NCI-H1105 (cell line): ENCODE measurements at places on chromosomes 6 and 20.
A peak's percentile ranks its signal among the peaks of the same experiment; 100 is the strongest.

GRCh38 chr6:90412538-90413369, 116.1 kb upstream of the BACH2 start:
- no peak for DNase-seq

- no peak for DNase-seq
Measured at GRCh38 chr20:953742-954141, 37.6 kb upstream of the ANGPT4 start.

DNA sequence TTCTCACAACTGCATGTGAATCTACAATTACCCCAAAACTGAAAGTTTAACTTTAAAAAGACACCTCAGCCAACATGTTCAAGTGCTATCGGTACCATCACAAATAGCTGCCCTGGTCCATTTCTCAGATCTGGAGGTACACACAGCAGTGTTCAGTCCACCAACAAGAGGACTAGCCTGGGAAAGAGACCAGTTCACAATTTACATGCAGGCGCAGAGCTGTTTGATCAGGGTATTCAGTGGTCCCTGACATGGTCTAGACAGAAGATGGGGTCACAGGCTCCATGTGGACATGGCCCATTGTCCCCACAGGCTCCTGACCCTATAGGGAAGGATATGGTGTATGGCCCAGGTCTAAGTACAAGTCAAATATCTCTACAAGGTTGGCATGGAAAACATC, 15.6 kb upstream of the TGM6 start:
- DNase-seq, result no peak

DNA sequence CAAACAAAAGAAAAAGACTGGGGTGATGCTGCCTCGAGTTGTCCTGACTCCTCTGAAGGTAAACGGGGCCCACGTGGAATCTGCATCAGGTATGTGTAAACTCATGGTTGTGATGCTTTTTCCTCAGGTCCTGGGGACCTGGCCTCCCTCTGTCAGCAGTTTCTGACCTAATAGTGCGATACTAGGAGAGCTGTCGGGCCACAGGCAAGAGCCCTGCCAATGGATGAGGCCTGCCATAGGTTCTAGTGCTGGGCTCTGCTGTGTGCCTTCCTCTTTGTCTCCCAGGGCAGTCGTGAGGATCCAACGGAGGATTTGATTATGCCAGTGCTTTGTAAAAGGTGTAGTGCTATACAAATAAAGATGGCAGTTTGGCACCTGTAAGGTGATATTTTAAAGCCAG, 71.2 kb downstream of the ASXL1 start:
- no peak for DNase-seq

GRCh38 chr6:53526000-53526399, 18.9 kb downstream of the GCLC start:
- no peak for DNase-seq

GRCh38 chr6:133214267-133214666, 26.9 kb upstream of the EYA4 start:
- DNase-seq, result no peak

GRCh38 chr6:112253498-112253840, 898 bp downstream of the LAMA4 start:
- no peak for DNase-seq

- peak; percentile 72 for DNase-seq
Measured at GRCh38 chr6:151313066-151313491, 73.3 kb downstream of the AKAP12 start.

GRCh38 chr6:166852451-166852975, 103.8 kb downstream of the RNASET2 start:
- DNase-seq, result no peak

DNA sequence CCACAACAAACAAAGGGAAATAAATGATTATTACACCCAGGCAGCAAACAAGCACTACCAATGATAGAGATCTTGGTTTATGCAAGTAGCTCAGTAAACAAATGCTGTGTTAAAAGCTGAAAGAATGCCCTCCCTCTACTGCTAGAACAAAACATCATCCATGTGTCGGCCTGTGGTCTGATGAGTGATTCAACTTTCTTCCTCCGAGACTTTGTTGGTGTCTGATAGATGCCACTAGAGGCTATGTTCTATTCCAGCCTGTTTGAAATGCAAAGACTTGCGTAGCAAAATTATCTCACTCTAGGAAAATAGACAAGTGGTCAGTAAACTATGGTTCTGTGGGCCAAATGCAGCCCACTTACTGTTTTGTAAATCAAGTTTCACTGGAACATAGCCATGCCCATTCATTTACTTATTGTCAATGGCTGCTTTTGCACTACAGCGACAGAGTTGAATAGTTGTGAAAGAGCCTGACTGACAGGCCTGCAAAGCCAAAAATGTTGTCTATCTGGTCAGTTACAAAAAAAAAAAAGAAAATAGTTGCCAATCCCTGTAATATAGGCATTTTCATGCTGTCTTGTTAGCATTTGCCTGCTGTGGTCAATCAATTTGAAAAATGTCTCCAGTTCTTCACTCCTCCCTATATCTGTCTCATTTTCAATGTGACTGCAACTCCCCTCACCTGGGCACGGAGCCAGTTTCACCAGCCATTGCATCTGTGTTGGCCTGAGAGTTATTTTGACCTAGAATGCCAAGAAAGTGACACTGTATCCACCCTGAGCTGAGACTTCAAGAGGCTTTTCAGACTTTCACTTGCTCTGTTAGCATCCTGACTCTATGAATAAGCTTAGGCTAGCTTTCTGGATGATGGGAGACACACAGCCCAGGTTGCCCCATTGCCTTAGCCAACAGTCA, 544.6 kb upstream of the BTBD3 start:
- DNase-seq, result peak; percentile 26

- DNase-seq, result no peak
Measured at GRCh38 chr6:6712449-6713403, 124.2 kb downstream of the LY86 start.

DNA sequence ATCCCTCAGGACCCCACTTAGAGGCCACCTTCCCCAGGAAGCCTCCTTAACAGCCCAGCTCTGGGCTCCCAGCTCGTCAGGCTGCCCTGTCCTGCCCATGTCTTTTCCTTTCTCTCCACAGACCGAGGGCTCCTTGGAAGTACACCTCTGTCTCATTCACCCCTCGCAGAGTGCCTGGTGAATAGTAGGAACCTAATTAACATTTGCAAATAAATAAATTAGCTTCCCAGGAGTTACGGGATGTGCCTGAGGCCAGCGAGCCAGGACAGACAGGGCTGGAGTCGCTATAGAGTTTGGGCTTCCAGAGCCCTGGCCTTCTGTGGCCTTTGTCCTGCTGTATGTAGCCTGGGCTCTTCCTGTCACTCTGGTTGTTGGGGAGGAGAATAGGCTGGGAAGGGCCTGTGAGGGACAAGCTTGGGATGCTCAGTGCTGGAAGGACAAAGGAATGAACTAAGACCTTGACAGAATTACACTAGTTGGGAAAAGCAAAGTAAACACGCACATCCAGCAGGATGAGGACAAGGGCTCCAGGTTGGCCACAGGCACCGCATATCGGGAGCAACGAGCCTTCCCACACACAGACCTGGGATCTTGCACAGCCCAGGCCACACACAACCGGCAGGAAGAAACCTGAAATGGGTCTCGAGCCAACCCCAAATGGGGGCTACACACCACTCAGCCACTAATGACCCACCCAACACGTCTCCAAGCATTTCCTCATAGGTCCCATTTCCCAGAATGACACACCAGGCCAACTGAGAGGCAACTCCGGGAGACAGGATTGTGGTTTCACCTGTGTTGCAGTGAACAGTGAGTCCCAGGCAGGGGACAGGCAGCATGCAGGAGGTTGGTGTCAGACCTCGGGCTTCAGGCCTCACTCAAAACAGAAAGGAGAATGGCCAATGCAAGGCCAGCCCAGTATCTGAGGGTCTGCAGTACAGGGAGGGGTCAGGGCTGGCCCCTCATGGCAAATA, 9.7 kb downstream of the MAP1LC3A start:
- DNase-seq, result no peak

DNA sequence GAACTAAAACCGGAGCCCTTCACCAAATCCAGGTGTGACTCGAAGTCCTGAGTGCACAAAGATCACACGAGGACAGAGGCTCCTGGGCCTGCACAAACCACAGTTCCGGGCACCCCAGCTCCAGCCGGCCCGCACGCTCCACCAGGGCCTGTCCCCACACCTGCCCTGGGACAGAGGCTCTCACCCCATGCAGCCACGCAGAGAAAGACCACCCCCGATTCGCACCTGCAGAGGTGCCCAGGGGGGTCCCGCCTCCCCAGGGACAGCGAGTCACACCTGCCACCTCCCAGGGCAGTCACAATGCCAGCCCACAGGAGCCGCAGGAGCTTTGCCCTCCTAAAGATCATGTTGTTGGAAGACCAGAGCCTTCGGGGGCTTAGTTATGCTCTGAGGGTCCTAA, 25.4 kb upstream of the MRGBP start:
- DNase-seq, result no peak

DNA sequence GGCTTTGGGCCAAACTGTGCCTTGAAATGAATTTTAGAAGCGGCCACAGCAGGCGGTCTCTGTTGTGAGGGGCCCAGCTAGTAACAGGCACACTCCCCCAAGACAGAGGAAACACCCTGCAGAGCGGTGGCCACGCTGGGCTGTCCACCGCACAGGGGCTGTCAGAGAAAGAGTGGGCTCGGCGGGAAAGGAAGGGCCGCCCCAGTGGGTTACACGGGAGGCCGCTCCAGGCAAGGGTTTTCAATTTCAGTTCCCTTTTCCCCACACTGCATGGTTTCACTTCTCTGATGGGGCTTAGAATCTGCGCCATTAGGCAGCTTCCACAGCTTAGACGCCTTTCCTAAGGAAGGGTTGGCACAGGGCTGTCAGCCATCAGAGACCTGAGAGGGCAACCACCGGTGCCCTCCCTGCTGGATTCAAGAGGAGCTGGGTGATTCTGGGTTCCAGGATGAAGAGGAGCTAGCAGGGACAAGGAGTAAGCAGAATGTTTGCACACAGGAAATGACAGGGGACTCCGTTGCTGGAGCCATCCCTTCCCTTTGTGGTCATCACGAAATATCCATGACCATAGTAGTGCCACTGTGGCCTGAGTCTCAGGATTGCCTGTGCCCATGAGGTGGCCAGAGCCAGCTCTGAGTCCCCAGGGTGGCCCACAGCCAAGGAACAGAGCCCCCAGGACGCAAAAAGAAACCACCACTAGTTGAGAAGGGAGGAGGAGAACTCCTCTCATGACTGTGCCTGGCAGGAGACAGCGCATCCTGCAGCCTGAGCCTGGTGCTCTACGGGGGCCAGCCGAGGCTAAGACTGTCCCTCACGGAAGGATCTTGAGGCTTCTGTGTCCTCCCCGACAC, 282.7 kb downstream of the NRN1 start:
- DNase-seq, result no peak

- DNase-seq, result no peak
Measured at GRCh38 chr20:12949429-12949980, 59.3 kb upstream of the SPTLC3 start.

DNA sequence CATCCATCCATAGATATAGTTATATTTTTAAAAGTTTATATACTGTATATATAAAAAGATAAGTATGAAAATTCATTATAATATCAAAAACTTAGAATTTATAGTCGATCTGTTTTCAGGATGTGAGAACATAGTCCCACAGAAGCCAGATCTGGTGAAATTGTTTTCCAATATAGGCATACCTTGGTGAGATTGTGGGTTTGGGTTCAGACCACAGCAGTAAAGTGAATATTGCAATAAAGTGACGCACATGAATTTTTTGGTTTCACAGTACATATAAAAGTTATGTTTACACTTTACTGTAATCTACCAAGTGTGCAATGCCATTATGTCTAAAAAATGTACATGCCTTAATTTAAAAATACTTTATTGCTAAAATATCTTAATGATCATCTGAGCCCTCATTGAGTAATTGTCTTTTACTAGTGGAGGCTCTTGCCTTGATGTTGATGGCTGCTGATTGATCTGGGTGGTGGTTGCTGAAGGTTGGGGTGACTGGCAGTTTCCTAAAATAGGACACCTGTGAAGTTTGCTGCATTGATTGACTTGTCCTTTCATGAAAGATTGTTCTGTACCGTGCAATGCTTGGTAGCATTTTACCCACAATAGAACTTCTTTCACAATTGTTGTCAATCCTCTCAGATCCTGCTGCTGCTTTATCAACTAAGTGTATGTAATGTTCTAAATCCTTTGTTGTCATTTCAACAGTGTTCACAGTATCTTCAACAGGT, 29.8 kb downstream of the AIG1 start:
- no peak for DNase-seq

- DNase-seq, result no peak
Measured at GRCh38 chr6:38118791-38119365, 299.4 kb downstream of the ZFAND3 start.

DNA sequence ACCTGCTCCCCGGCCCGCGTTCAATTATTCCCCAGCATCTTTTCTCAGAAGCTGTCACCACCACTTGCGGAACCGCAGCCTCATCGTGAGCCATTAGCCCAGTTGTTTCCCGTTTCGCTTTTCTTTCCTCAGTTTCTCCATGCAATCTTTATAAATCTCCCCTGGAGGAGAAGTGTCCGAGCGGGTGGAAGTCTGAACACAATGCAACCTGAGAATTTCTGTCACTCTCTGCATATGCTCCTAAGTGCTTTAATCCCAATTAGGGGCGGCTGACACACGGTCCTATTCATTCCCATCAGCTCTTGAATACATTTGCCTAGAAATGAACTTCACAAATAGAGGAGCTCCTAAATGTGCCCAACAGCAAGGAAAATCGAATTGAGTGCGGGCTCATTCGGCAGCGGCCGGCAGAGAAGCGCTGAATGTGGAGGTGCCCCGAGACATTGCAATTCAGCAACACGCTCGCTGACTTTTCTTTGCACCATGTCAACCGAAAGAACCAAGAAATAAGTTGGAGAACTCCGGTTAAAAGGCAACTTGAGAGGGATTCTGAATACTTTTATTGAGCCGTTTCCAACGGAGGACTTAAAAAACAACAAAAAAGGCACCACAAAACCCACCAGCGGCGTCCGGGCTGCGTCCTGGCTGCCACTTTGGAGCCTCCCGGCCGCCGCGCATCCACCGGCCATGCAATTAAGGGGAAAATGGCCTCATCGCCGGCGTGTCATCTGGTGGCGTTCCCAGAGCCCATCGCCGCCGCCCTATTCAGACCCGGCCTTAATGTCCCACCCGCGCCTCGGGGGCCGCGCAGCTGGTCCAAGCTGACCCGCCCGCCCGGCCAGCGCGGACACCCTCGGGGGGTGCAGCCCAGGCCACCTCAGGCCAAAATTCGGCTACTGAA, 3.9 kb upstream of the PRDM13 start:
- no peak for DNase-seq

DNA sequence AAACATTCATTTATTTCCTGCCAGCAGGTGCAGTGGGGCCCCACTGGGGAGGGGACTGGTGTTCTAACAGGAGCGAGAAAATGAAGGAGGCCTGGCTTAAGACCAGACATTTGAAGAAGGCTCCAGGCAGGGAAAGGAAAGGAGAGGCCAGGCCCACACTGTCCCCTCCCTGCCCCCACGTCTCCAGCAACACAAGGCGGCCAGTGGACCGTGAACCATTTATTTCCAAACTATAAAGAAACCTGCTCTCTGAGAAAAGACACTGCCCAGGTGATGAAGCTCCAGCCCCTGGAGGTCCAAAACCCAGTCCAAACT, 41.4 kb upstream of the CDH22 start:
- DNase-seq, result peak; percentile 23
